Activated CD8-positive, alpha-beta memory T cell treated with anti-CD3 and anti-CD28 coated beads, Interleukin-2, amount 10 ng/mL, durations not matched to agents 7 days and 5 days (primary cell): ENCODE measurements at places on chromosomes 2 and 18. TPM values are rescaled to one million over a fixed set of nuclear protein-coding genes. Genes with fewer than 3 reads are reported as not detected.

DNA sequence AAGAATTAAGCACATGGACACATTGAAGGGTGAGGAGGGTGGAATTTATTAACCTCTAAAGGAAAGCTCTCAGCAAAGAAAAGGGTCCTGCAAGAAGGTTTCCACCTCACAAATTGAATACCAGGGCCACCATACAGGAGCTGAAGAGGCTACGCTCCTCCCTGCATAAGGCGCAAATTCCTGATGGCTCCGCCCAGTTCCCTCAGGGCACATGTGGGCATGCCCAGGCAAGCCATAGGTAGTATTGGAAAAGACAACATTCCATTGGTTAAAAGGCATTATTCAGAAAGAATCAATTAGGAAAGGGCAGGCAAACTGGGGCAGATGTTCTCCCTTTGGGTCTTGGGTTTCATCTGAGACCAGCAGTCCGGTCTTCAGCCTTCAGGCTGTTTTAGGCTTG, 161.2 kb downstream of the PTPRM start:
- DNase-seq = no peak

DNA sequence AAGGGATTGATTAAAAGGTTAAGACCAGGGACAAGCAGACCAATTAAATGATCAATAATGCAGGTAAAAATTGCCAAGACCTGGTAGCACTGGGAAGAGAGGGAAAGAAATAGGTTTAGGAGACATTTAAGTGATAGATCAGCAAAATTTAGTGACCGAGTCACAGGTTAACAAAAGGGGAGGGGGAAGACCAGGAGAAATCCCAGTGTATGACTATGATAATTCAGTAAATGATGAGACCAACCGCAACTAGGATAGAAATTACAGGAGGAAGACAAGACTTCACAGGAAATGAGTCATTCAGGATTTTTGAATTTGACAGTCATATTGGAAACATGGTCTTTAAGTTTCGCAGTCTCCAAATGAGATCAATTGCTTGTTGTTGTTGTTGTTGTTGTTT, 62.9 kb downstream of the COBLL1 start:
- no peak for DNase-seq

GRCh38 chr2:204799791-204800190, 254.5 kb downstream of the PARD3B start:
- DNase-seq = no peak

DNA sequence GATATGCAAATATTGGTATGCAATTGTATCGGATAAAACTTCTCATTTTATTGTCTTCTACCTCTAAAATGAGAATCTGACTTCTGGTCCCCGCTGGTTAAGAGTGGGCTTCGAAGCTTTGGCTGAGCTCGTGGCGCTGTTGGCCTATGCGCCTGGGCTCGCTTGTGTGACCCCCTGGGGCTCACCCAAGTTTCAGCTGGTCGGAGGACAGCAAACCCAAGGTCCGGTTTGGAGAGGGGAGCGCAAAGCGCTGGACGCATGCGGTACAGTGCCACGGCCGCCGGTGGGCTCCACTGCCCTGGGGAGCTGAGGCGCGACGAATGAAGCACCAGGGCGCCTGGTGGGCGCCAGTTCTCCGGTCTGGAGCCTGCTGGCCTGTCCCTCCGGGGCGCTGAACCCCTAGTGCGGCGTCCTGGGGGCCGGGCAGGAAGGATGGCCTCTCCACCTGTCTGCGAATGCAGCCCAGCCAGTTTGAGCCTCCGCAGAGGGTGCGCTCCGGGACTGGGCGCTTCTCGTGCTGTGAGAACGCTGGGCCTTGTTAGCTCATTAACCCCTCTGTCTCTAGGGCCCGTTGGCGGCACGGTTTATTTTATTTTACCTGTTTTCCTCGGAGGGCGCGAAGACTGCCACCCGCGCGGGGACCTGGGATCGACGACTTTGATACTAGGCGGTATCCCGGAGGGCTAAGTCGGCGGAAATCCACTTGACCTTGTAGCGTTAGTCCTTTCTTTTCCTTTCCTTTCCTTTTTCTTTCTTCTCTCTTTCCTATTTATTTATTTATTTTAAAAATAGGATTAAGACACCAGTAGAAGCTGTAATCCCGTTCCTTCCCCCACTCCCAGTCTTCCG, 10.4 kb downstream of the MEIS1 start:
- no peak for DNase-seq

- DNase-seq = no peak
These were observed 167.1 kb upstream of the COPS8 start for GRCh38 chr2:236918545-236918944.

DNA sequence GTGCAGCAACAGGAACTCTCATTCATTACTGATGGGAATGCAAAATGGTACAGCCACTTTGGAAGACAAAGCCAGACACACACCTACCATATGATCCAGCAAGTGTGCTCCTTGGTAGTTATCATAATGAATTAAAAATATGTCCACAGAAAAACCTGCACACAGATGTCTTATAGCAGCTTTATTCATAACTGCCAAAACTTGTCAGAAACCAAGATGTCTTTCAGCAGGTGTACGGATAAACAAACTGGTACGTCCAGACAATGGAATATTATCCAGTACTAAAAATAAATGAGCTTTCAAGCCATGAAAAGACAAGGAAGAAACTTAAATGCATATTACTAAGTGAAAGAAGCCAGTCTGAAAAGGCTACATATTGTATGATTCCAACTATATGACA, 50.4 kb downstream of the CHMP3 start:
- DNase-seq = no peak

Gene SEH1L
- 50.9 TPM for total RNA-seq

Gene ALPI
- total RNA-seq = not detected

Gene PKP4
- 40.6 TPM for total RNA-seq

Gene EVX2
- not detected for total RNA-seq

Gene LRATD1
- not detected for total RNA-seq

Gene RAD51AP2
- not detected for total RNA-seq

Gene HOXD1
- not detected for total RNA-seq

Gene CD8B2
- total RNA-seq = 7.0 TPM

Gene PPP1R1C
- total RNA-seq = not detected
